Bone marrow (tissue), 2 donors: ENCODE measurements at places on chromosomes 16 and 17.

DNA sequence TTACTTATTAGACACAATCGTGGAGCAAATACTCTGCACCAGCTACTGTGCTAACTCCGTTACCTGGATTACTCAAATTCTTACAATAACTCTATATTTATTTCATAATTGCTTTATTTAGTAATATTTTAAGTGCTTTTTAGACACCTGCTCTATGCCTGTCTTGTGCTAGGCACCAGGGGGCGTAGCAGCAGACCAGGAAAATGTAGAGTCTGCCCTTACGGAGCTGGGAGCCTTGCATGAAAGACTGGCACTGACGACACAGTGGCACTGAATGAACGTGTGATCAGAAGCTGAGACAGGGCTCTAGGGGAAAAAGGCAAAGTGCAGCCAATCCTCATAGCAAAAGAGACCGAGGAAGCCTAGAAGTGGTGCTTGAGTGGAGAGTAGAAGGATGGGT, 486.5 kb downstream of the CDH13 start:
- no peak for DNase-seq

- peak; percentile 72 for DNase-seq
Measured at GRCh38 chr17:43768382-43768781, 9.8 kb upstream of the SOST start.

DNA sequence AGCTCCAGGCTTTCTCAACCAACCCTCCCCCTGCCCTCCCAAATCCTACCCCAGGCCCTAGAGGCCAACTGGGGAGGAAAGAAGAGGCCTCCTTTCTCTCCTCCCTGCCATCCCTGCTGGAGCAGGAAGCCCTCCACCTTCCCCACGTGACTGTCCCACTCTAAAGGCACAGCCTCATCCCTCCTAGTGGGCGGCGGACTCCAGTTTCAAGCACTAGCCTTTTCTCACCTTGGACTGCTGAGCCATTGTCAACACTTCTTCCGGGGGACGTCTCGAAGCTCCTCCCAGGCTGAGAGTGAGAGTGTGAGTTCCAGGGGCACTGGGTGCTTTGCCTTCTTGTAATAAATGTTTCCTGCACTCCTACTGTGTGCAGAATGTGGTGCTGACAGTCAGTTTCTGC, 21.4 kb upstream of the IRX6 start:
- DNase-seq, result no peak

DNA sequence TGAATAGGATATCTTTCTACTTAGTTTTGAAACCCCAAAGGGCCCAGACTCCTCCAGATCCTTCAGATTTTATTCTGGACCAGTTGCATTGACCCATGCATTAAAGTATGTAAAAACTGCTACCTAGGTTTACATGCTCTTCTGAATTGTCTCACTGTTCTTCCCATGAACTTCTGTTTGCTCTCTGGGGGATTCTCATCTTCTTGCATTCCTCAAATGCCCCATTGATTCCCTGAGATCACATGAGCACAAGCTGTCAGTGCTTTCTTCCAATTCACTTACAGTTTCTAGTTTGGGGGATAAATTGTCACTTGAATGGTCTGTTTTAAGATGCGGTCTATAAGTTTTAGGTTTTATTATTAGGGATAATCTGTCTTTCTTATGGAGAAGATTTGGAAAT, 188.9 kb upstream of the KIF2B start:
- no peak for DNase-seq

- no peak for DNase-seq
Measured at GRCh38 chr16:3356118-3356517, 429 bp downstream of the OR2C1 start.

DNA sequence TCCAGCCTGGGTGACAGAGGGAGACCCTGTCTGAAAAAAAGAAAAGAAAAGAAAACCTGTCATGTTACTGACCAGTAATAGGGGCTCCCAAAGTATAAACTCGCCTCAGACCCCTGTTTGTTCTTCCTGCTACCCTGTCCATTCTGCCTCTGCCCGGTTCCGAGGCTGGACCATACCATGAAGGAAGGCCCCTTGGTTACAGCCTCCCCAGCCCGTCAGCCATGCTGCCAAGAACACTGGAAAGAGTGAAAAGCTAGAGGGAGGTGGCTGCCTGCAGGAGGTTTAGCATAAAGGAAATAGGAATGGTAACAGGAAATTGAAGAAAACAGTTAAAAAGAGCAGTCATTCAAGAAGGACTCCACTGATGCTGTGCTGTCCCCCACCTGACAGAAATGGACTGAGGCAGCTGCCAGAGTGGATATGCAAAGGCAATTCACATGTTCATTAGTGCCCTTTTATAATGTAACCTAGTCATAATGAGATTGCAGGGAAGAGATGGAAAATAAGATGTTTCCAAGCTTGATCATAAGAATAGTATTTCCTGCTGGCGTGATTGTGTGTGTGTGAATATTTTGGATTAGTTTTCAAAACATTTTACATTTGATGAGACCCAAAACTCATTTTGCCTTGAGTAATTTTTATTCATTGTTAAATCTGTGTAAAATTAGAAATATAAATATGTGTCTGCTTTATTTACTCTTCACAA, 102.6 kb downstream of the GOSR1 start:
- DNase-seq, result no peak

DNA sequence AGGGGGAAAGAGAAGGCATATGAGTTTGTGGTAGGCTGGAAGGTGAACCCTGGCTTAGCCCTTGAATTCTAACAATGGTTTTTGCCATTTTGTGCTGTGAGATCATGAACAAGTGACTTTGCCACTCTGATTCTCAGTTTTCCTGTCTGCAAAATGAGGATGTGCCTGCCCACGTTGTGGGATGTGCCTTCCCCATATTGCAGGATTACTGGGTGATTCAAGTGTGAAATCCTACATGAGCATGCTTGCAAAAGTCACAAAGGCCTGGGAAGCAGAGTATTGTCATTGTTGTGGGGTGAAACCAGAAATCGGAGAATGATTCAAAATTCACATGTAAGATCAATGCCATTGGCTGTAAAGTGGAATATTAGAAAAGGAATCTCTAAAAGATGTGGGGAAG, 28.6 kb upstream of the TVP23A start:
- no peak for DNase-seq

GRCh38 chr16:88442383-88442726, 10.7 kb upstream of the ZFPM1 start:
- DNase-seq, result no peak

DNA sequence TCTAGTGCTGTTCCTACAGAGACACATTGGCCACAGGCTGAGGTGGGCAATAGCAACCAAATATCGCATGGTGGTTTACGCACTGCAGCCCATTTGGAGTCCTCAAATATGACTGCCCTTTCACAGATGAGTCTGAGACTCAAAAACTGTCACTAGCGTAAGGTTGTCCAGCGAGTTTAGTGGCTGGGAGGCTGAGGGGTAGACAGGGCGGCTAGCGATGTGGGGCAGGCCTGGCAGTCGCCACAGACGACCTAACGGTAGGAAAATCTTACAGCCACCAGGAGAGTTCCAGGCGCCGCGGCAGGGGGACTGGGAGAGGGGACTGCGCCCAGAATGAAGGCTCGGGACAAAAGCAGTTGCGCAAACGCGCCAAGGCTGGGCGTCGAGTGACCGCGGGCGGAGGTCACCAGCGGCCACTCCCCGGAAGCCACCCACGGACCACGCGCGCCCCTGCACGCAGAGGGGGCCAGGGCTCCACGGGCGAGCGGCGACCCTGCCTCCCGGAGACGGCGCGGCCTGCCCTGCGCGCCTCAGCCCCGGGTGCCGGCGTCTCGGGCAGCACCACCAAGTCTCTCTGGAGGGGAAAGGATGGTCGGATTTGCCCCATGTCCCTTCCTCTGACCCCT, 699 bp upstream of the MAP1LC3B start:
- DNase-seq, result no peak

- DNase-seq, result no peak
Measured at GRCh38 chr16:57283214-57283958, 1.1 kb downstream of the PLLP start.

DNA sequence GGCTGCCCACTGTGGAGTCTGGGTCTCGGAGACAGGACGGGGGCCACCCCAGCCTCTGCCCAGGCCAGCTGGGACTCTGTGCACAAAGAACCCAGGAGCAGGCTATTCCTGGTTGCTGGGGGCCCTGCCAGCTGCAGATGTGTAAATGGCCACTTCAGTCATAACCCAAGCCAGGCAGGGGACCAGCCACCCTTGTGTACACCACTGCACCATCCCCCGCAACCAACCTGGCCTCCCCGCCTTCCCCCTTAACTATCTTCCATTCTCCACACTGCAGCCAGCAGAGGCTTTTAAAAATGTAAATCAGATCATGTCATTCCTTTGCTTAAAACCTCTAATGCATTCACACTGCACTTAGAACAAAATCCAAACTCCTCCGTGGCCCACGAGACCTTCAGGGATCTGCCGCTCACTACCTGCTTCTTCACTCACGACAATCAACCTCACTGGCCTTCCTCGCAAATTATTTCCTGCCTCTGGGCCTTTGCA, 28.3 kb downstream of the RTN4RL1 start:
- no peak for DNase-seq

DNA sequence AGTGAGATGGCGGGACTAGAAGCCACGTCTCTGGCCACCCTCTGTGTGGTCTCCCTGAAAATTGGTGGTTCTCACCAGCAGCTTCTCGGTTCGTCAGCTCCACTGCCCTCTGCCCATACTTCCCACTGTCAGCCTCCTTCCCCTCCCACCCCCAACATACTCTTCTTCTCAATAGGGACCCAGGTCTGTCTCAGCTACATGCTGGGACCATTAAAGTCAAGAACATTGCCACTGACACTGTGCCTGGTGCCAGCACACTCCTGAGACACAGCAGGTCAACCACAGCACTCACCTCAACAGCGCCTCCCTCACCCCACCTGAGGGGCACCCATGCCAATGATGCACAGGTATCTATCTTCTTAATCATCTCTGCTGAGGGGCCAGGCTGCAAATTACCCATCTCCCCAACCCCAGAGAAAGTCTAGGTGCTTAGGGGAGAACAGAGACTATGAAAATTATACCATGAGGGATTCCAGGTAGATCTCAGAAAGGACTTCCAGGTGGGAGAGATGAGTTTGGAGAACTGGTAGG, 1.3 kb downstream of the PLXDC1 start:
- DNase-seq, result no peak

GRCh38 chr16:11667824-11668622, at the start of gene SNN:
SNN (plus strand) TSS chr16:11668455; CDS start chr16:11676060, 7,605 bp downstream.
- DNase-seq, result peak; percentile 36

GRCh38 chr16:18811925-18812324, 10.6 kb upstream of the ARL6IP1 start:
- DNase-seq, result no peak

- no peak for DNase-seq
Measured at GRCh38 chr17:67238991-67239390, 6.0 kb downstream of the HELZ start.

DNA sequence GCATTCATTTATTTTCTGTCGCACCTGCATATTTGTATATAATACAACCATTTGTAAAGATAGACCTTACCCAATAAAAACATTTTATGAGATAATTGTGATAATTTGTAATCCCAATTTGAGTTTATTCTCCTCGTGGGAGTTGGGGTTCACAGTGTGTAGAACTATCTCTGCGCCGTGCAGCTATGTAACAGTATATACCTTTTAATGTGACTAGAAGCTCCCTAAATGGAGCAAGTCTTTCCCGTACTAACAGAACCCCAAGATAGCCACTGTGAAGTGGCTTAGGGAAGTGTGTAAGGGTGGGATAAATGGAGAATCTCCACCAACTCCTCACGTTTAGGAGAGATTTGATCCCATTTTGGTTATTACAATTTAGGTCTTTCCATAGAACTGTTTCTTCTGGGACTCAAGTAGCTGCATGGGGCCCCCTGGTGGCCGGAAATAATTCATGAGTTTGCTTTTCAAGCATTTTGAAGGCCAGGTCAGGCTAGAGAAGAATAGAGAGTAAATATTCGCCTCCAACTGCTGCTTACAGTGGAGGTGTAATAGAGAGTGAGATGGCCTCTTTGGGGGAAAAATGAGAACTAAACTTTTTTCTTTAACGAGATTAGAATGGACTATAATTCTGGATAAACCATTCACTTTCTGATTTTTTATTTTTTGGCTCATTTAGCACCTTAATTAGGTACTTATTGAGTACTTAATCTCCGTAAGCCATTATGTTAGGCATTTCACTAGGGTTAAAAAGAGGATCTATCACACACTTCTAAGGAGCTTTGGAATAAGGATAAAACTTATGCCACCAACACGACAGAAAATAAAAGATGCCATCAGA, 4.5 kb downstream of the TMEM100 start:
- peak; percentile 13 for DNase-seq

- no peak for DNase-seq
Measured at GRCh38 chr16:51522902-51523301, 371.8 kb upstream of the SALL1 start.
